HFFc6 (cell line): ENCODE measurements at places on chromosomes 13 and 19. TPM values are rescaled to one million over a fixed set of nuclear protein-coding genes. Genes with fewer than 3 reads are reported as not detected.

CTXN1 gene
- total RNA-seq, result 5.5 to 17.9 TPM (median 13.6 TPM) in 3 replicates

IGSF23 gene
- not detected in 2 replicates for total RNA-seq

SIGLECL1 gene
- total RNA-seq, result not detected in 3 replicates

TEX29 gene
- not detected in 3 replicates for total RNA-seq

TMEM161A gene
- 21.4 to 25.9 TPM (median 23.0 TPM) in 3 replicates for total RNA-seq

KLK14 gene
- not detected in 3 replicates for total RNA-seq

NR1H2 gene
- total RNA-seq, result 67.0 to 77.3 TPM (median 72.4 TPM) in 3 replicates

PLIN5 gene
- not detected in 3 replicates for total RNA-seq

KIR3DL1 gene
- not detected in 2 replicates for total RNA-seq

TUBA3C gene
- not detected in 2 replicates for total RNA-seq

CGB1 gene
- 0.38 to 0.68 TPM (median 0.62 TPM) in 3 replicates for total RNA-seq

SHD gene
- not detected in 3 replicates for total RNA-seq

DNA sequence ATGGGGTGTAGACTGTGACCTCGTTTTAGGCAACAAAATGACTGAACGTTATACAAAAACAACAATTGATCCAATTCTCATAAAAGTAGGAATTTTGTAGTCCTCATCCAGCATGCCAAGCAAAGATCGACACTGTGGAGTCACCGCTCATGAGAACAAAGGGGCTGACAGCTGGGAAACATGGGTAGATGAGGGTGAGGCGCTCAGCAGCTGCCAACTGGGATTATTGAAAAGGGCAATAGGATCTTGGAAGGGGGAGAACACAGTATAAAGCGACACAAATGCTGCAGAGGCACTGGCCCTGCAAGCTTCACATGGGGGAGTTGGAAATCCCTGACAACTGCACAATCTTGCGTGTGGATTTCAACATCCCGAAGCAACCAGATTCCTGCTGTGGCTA is 5.4 kb upstream of the ZNF765 start:
- no peak for DNase-seq

DNA sequence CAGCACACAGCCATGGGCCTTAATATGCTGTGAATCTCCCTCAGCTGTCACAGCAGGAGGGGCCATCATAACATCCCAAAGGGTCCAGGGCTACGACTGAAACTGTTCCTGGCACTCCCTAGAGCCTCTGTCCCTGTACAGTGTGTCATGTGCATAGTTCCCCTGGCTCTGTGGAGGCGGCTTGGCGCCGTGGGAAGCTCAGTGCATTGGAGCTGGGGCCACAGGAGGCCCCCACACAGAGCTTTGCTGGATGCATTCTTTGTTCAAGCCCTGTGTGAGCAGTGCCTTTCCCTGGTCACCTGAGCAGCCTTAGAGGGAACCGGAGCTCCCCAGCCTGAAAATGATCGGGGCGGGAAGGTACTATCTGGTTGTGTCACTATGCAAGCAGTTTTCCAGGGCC is 21.4 kb downstream of the UBXN6 start:
- no peak for DNase-seq

DNA sequence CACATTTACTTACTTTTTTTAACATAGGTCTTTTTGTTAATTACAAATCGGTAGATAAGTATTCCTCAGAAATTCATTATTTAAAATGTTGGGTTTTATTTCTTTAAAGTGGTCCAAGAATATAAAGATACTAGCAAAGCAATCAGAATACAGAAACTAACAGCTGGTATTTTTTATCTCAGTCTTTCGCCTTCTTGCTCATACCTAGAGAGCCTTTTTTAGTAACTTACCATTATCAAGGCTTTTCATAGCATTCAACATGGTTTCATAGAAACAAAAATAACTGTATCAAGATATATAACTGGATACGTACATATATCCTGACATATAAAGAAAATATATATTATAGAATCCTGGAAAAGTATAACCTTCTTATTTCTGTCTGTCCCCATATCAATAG is 227.8 kb upstream of the MIR17HG start:
- DNase-seq, result no peak

GRCh38 chr13:32056316-32056715 is 24.7 kb downstream of the FRY start:
- no peak for DNase-seq

- DNase-seq, result no peak
Observed at GRCh38 chr19:58279925-58280316, 1.2 kb downstream of the ZNF8 start.

- no peak for DNase-seq
Observed at GRCh38 chr13:99199541-99200431, 868 bp upstream of the UBAC2 start.

DNA sequence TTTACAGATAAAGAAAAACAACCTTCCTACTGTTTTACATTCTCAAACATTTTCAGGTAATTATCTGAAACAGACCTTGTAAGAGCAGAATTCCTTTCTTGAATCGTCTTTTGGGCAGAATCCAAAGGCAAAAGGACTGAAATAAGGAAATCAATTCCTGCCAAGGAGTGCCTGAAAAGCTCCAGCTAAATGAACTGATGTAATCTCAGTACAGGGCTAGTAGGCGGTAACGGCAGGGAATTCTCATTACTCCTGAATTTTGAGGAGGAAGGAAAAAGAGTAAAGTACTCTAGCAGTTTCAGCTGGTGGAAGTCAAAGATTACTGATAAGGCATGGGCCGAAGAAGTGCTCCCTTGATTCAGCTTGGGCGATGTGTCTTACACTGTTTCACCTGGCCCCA is 168.4 kb downstream of the PCDH9 start:
- DNase-seq, result no peak

DNA sequence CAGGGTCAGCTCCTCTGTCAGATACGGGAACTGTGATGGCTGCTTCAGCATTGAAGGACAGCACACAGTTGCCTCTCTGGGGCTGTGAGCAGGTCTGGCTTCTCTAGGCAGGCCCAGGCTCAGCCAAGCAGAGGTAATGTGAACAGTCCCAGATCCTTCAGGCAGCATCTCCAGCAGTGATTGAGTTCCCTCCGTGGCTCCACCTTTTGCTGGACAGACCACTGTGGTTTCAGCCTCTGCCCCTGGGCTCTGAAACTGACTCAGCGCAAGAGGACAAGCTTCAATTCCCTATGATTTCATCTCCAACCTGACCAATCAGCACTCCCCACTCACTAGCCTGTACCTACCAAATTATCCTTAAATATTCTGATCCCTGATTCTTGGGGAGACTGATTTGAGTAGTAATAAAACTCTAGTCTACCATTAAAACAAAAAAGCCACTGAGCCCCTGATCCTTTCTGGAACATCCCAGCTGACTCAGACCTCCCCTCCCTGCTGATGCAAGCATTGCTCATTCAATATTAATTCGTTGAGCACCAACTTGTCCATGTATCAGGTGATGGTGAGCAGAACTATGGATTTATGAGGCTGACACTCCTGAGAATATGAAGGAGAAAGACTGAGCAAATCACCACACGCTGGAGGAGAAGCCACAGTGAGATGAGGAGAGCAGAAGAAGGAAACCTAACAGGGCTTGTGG is 16.7 kb downstream of the GSX1 start:
- peak; percentile 1 for DNase-seq

DNA sequence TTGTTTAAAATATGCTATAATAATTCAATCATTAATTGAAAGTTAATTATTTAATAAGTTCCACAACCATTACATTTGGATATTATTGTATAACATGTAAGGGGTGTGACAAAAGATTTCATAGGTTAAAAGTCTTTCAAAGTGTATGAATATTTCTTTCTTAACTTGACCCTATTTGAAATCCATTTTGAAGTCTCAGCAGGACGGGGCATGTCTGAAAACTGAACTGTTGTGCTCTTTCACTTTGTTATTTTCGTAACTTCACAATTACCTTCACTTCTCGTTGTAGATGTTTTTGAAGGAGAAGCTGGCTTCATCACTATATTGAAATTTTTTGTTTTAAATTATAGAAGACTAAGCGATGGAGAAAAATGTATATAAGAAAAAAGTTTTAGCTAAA is 1775.7 kb downstream of the PCDH9 start:
- no peak for DNase-seq

GRCh38 chr19:2051773-2052704 is 995 bp upstream of the MKNK2 start:
- no peak for DNase-seq

- peak; percentile 92 for DNase-seq
Observed at GRCh38 chr19:21082011-21082975, at the start of gene ZNF714. TSS of gene ZNF714 (plus strand) at chr19:21082203. CDS start at chr19:21098269, 16,066 bp downstream.

GRCh38 chr19:18412610-18413239 is 6.5 kb upstream of the SSBP4 start:
- no peak for DNase-seq

- DNase-seq, result peak; percentile 64
Observed at GRCh38 chr13:20182231-20182846, 10.4 kb downstream of the GJB2 start.

GRCh38 chr13:32153056-32153455 is 121.5 kb downstream of the FRY start:
- peak; percentile 90 for DNase-seq

GRCh38 chr13:88429862-88430261 is 758.7 kb downstream of the SLITRK5 start:
- DNase-seq, result no peak

DNA sequence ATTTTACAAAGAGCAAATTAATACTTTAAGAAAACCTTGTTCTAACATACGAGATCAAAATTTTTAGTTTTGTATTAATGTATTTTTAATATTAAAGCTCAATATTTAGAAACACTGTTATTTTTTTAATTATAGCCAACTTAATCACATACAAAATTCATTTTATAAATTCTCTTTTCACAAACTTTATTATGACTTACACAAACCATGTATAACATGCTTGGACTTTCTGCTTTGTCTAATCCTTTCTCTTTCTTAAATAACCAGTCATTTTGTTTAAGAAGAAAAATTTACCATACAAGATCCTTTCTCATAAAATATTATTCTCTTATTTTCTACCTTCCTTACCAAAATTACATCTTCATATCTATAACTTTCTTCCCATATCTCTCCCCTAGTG is 62.2 kb downstream of the CYSLTR2 start:
- no peak for DNase-seq

DNA sequence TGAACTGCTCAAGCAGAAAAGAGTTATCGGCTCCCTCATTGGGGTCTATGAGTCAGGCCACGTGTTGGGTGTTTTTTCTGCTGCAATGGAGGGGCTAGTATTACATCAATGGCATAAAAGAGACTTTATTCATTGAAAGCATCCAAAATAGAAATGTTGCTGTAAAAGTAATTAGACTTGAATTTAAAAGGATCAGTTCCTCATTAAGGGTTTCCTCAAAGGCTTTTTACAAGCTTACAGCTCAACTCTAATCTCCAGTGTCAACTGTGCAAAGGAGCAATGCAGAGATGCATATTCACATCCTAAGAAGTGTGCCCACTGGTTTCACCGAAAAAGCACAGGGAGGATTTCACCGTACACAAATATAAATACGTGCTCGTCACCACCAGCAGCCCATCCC is 300.3 kb downstream of the FOXO1 start:
- DNase-seq, result no peak

DNA sequence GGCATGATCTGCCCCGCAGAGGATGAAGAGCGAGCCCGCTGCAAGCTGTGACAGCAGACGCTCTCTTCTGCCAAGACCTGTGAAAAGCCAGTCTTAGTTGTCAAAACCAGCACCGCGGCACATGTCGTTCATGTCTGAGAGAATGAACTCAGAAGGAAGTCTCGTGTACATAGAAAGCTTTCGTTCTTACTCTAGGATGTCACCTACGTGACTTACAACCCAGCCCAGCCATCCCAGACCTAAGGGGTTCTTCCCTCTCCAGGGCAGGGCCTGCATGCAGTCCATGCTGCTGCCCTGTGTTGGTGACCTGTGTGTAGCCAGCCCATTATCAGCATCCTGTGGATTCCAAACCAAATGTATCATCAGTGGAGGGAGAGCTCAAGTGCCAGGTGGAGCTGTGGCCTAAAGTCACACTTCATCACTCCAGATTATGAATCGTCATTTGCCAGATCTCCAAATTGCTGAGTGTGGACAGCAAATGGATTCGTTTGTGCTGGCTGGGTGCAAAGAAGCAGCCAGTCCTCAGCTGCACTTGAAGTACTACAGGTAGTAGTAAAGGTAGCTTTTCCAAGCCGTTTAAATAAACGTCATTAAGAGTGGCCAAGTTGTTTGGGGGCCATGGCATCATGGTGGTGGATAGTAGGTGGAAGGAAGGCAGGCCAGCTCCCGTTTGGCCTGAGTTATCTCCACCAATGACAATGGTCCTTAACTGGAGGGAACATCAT is 73.9 kb upstream of the GPR183 start:
- no peak for DNase-seq

- DNase-seq, result peak; percentile 80
Observed at GRCh38 chr13:23790577-23791170, 98.5 kb downstream of the MIPEP start.

- DNase-seq, result no peak
Observed at GRCh38 chr19:34273121-34273520, 18.8 kb downstream of the GARRE1 start.

DNA sequence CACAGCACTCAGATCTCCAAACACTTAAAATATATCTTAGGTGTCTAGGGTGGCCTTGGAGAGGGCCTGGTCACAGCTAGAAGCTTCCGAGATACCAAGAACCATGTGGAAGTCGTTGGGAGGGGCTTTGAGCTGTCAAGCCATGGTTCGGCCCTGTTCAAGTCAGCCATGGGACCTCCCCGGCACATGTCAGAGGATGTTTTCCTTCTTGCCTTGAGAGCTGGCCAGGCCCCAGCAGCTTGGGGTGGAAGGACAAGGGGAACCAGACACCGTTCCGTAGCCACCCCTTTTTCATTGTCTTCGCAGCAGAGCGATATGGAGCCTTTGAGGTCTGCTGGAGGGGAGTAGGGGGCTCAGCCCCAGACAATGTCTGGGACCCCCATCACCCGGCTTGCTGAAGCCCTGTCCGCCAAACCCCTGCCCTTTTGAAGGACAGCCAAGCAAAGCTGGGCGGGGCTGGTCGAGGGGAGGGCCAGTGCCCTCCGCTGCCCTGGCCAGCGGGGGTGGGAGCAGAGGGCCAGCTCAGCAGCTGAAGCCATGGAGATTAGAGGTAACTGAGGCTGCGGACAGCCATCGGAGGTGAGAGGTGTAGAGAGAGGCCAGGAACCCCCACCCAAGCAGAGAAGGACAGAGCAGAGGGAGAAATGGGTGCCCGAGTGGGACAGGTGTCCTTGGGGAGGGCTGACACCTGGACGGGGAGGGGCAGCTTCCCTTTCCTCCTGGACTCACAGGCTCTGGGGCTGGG is 435 bp downstream of the KLK11 start:
- DNase-seq, result no peak

DNA sequence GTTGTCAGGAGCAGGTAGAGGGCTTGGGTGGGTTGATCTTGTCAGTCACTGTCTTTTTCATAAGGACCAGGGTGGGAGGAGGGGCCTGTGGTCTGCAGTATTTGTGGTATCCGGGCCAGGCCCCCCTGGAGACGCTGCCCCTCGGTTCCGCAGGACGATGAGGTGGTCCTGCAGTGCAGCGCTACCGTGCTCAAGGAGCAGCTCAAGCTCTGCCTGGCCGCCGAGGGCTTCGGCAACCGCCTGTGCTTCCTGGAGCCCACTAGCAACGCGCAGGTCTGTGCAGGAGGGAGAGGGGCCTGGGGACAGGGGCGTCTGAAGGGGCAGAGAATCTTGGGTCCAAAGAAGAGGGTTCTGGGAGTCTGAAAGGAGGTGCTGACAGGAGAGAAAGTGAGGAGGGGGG is 7.1 kb downstream of the RYR1 start:
- no peak for DNase-seq

GRCh38 chr13:44050450-44051063 is 170.9 kb downstream of the LACC1 start:
- no peak for DNase-seq
